ENCODE measurements at places on chromosomes 4 and X.

DNA sequence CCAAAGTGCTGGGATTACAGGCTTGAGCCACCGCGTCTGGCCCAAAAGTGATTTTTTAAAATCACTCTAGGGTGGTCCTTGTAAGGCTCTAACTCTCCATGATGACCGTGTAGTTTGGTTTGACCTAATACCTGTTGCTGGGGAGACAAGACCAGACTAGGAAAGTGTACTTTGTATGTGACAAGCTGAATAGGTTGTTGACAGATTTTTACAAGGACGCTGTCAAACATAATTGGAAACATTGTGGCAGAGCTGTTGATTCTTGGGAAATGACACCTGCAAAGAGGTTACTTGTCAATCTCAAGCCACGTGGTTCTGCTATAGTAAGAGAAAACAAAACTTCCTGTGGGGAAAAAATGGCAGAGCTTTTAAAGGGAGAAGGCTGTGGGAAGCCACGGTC, 802.4 kb upstream of the HS3ST1 start:
- no peak for DNase-seq

DNA sequence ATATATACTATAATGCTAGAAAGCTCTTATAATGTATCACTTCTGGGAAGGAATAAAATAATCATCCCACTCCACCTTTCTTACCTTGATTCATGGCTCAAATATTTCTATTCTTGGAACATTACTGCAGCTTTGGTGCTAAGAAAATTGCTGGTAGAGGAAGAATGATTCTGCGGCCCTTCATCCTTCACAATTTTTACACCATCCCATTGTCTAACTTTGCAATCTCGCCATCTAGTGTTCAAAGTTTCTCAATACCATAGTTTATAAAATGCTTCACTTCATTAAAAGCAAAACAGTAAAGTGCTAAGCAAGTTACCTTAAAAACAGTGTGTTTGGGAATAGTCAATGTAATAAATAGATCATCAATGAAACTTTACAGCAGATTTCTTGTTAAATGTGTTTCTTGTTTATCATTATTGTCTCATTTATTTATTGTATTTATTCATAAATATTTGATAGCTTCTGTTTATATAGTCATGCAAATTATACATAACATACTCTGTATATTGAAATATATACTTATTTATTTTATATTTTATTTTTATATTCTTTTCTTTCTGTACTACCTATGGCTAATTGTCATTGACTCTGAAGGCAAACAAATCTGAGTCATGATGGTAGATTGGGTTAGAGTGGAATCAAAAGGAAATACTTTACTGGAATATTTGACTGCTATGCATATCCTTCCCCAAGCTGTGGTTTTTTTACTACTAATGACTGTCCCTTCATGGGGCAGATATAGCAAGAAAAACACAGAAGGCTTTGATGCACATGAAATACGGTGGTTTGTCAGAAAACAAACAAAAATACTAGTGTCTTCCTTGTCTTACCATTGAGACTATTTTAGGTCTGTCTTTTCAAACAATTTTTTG, 390.7 kb downstream of the MAPK10 start:
- DNase-seq = no peak

DNA sequence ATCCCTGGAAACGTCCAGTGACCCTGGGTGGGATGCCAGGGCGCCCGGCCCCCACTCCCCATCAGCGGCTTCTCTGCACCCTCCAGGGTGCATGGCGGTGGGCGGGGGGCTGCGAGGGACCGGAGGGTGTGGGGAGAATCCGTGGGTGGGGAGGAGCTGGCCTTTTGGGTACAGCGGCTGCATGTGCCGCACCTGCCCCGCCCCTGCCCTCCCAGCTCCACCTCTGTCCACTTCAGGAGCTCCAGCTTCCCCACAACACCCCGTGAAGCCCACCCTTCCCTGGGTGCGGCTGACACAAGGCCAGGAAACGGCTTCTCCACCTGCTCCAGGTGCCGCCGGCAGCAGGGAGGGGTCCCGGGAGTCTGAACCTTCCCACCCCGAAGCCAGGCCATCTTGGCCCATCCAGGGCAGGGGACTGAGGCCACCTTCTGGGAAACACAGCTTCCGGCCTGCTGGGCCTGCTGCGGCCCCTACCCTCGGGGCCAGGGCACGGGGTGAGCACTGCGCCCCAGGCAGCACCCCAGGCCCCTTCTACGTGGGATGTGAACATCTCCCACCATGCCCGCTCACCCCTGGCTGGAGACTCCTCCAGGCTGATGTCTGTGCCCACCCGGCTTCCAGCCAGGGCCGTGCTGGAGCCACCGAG, 34.6 kb downstream of the CPLX1 start:
- DNase-seq = no peak

GRCh38 chr4:129474698-129475097, 378.7 kb downstream of the C4orf33 start:
- no peak for DNase-seq

DNA sequence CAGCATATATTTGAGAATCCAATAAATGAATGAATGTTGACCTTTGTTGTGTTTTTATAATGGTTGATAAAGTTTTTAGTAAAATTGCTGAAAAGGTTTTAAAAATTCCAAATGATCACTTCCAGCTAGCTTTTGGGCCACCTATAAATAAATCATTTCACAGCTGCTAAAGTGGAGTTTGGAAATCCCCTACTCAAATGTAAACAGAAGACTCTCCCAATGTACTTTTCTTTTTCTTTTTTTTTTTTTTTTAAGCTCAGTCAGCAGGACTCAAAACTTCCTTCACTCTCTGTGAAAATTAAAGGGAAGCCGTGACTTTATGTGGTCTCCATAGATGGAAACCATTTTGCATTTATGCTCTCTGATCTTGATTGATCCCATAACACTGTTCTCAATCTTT, 45.2 kb downstream of the CXCL13 start:
- DNase-seq = no peak

- no peak for DNase-seq
These were observed 39.2 kb upstream of the ASMTL start for GRCh38 chrX:1491851-1492349.

GRCh38 chr4:60589425-60589824, 610.7 kb upstream of the ADGRL3 start:
- DNase-seq = no peak

DNA sequence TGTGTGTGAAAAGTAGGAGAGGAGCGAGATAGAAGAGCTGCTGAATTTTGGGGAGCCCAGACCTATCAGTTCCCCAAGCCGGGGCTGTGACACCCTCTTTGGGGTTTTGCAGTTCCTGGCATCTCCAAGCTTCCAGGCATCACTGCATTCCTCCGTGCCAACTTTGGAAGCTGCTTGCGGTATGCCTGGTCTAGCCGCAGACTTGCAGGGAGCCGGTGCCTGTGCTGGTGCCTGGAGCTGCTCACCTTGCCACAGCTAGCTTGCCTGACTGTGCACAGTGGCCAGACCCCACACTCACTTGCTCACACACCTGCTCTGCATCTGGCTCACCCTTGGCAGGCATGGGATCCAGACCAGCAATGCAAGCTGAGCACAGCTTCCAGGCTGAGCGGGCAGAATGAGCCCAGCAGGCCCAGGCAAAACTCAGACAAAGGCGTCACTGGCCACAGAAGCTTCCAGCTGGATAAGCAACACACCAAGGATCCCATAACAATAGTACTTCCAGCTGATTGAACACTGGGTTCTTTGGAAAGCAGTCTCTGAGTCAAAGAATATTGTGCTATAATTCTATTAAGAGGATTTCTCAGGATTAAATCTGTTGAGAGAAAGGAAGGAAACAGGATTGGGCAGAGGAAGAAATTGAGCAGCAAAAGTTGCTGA, 390.9 kb downstream of the TEX13C start:
- no peak for DNase-seq

DNA sequence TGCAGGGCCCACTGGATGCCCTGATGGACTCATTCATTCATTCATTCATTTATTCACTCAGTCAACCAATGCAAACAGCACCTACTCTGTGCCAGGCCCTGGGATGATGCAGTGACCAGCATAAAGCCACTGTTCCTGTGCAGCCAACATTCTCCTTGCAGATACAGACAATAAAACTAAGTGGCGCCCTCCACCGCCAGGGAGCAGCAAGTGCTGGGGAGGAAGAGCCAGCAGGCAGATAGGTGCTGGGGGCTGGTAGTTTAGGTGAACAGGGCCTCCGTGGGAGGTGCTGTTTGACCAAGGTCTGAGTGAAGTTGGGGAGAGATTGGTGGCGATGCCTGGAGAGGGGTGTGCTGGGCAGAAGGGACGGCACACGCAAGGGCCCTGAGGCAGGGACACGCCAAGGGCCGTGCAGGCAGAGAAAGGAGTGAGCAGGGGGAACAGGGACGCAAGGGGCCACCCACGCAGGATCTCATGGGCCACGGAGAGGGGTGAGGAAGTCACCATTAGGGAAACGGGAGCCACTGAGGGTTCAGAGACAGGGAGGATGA, 65.5 kb downstream of the WFS1 start:
- no peak for DNase-seq

DNA sequence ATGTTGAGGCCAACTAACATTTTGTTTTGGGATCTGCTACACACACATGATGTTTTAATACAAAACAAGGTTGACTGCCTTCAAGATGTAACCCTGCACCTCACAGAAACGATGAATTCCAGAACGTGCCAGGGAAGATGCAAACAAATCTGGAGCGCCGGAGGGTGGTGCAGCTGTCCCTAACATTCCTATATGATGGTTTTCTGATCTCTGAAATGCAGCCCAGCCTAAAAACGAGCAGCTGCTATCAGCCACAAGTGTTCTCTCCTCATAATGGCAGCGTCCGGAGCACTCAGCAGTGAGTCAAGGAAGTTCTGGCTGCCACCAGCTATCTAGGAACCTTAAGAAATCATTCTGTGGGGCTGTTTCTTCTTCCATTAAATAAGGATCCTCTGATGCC, 333.4 kb downstream of the NR3C2 start:
- no peak for DNase-seq

- no peak for DNase-seq
These were observed 194.6 kb upstream of the FTHL17 start for GRCh38 chrX:31266203-31267076.

DNA sequence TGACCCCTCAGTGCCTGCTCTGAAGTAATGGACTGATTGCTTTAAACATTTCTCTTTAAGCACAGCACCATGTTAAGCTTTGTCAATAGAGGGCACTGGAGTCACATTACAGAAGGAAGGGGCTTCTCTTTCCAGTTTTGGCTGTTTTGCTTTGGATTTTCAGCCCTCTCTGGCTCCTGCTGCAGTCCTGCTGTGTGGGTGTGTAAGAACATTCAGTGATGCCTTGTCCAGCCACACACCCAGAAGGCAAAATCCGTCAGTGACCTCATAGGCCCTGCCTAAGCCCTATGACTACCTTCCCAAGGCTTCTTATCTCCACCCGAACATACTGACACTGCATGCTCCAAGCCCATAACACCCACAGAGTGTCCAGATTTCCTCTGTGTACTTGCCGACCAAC, 215.3 kb upstream of the CTSO start:
- DNase-seq = no peak

DNA sequence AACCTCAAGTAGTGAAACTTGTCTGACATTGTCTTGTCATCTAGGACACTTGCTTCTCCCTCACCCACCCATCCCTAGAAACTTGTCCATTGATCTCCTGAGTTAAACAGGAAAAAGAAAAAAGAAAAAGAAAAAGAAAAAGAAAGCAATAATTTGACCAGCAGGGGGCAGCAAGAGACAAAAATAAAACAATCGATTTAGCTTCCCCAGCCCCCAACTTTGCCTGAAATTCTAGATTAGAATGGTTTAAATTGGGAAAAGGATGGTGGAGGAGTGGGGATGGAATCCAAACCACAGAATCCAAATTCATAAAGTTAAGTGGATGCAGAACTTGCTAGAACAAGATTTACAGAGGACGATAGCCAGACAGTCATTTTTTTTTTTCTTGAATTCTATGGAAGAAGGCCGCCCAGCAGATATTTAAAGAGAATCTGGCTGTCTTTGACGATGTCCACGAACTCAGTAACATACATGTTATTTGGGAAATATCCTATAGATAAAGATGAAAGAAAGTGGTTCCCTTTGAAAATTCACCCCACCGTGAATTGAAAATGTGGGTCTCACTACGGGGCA, 282.9 kb downstream of the USP46 start:
- no peak for DNase-seq

DNA sequence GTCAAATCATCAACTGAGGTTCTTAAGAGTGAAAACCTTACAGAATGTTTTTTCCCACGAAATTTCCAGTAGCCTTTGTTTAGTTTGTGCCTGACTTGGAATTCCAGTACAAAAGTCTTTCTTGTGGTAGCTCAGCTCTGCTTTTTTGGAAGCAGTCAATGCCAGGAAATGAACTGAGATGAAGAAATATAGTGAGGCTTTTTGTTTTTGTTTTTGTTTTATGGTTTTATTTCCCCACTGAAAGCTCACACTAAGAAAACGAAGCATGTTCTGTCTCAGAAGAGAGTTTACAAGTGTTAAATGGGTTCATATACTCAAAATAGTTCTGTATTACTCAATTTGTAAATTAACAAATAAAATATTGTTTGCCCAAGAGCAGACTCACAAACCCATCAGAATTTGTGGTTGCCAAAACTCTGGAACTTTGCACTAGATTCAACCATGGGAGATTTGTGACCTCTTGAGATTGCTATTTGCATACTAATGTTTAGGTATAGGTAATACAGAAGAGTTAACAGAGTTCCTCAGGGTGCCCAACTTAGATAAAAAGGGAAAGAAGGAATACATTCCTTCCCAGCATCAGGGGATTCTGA, 1060.8 kb downstream of the FAT4 start:
- no peak for DNase-seq

- DNase-seq = no peak
These were observed 6.5 kb downstream of the RPL39 start for GRCh38 chrX:119784747-119785446.

GRCh38 chr4:23894021-23894420, 4.2 kb upstream of the PPARGC1A start:
- DNase-seq = no peak

GRCh38 chrX:150236327-150236726, 126.8 kb upstream of the MAMLD1 start:
- DNase-seq = no peak

DNA sequence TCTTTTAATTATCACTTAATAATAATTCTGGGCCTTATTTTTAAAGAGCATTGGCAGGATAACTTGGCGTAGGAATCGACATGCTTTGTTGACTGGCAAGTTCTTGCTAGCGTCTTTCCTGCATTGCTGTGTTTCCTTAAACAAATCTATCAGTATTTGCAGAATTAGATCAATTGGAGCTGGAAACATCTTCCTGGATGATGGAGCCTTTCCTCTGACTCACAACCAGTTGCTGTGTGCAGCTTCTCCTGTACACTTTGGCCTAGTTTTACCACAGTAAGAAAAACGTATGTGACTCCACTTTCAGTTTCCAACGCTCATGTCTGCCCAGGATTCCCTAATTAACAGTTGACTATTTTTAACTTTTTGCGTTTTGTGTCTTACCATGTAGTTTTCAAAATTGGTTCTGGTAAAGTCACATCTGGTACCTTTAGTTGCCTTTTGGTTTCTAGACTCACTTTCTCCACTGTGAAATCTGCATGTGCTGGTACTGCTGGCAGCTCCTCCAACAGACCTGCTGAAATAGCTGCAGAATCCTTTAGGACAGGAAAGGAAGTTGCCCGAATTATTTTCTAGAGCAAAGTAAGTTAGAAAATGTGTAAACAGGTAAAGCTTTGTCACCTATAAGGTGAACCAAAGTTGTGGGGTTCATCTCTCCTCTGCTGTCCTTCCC, 553.2 kb upstream of the FAT1 start:
- DNase-seq = no peak

Measured in stimulated activated CD8-positive, alpha-beta memory T cell treated with anti-CD3 and anti-CD28 coated beads, Interleukin-15, amount 100 ng/mL, for 4 hours (primary cell).